ENCODE measurements at places on chromosomes 3 and 15.
A peak's percentile ranks its signal among the peaks of the same experiment; 100 is the strongest.

DNA sequence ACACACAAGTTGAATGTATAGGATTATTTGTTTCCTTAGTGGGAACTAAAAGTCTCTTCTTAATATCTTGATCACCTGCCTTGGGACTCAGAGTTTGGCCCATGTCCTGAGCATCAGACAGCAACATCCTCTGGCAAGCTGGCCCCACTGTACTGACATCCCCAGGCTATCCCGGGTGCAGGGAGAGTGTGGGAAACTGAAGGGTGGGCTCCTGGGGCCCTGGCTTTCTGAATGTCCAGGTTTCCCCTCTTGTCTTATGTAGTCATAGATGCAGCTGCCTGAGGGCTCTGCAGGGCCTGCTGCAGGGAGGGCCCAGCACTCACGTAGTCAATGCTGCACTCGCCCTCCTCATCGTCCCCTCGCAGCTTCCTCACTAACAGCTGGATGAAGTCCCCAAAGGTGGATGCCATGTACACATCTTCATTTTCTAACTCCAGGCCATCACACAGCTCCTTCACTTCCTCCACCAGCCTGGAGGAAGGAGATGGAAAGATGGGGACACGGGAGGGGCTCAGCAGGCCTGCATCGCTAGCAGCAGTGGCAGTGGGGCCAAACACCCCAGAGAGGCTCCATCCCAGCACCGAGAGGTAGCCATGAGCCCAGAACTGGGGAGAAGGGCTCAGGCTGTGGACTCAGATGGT, 42.8 kb downstream of the ALDH1L1 start:
- no peak for DNase-seq

GRCh38 chr3:188978421-188979171, 193.2 kb upstream of the TPRG1 start:
- DNase-seq, result no peak

- DNase-seq, result no peak
Observed at GRCh38 chr3:39718674-39719595, 90.5 kb upstream of the MYRIP start.

GRCh38 chr15:36996121-36996520, 104.2 kb downstream of the MEIS2 start:
- no peak for DNase-seq

DNA sequence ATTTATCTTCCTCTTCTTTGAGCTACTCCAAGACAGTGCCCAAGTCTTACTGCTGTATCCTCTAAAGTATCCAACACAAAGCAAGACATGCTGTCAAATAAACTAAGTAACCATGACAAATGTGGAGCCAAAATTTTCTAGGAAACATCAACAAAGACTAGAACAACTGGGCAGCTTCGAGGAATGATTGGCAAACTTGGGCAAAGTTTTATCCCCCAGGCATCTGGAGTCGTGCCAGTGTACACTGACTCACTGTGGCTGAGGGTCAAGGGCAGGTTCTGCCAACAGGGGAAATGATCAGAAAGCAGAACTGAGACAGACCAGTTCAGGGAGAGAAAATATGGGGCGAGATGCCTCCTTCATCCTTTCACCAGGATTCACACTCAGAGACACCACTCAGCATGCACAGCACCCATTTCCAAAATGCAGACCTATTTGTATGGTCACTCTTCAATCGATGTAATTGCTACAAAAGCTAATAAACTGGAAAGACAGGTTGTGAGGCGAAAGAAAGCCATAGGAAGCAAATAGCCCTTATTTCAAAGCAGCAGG, 65.8 kb downstream of the MB21D2 start:
- DNase-seq, result no peak

GRCh38 chr3:61518590-61518989, 42.8 kb upstream of the PTPRG start:
- no peak for DNase-seq

GRCh38 chr3:30082652-30083051, 523.7 kb upstream of the TGFBR2 start:
- peak; percentile 26 for DNase-seq

- DNase-seq, result no peak
Observed at GRCh38 chr3:20288050-20288449, 102.0 kb upstream of the SGO1 start.

GRCh38 chr15:31457161-31457560, 130.5 kb downstream of the KLF13 start:
- DNase-seq, result no peak

DNA sequence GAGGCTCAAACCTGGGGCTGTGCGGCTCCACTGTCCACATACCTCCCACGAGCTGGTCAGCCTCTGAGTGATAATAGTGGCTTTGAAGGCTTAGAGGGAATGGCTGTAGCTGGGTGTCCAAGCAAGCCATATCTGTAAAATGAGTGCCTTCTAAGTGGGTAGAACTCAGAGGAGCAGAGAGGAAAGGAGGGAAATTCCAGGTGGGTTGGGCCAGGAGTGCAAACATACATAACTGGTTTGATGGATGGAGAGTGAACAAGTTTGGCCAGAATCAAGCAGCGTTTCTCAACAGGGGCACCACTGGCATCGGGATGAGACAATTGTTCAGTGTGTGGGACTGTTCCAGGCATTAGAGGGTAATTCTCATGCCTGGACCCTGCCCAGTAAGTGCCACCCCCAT, 91.1 kb downstream of the ASB7 start:
- no peak for DNase-seq

- no peak for DNase-seq
Observed at GRCh38 chr15:95875121-95875643, 455.3 kb upstream of the NR2F2 start.

Measured in WTC11 (cell line).